ENCODE measurements at places on chromosomes 16 and 17.

DNA sequence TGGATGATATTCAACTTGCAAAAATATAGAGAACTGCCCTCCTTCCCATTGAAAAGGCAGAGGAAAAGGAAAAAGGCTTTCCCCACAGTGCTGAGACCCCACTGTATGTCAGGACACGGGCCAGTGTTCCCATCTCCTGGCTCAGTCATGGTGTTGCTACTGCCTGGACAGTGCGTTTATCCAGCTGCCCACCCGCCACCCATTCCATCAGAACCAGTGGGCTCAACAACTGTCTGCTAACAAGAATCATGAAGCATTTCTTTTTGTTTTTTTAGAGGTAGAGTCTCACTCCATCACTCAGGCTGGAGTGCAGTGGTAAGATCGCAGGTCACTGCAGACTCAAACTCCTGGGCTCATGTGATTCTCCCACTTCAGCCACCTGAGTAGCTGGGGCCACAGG, 11.3 kb downstream of the FBXO31 start:
- DNase-seq: no peak

- peak; percentile 9 for DNase-seq
Measured at GRCh38 chr17:62708587-62708986, 81.1 kb downstream of the MRC2 start.

DNA sequence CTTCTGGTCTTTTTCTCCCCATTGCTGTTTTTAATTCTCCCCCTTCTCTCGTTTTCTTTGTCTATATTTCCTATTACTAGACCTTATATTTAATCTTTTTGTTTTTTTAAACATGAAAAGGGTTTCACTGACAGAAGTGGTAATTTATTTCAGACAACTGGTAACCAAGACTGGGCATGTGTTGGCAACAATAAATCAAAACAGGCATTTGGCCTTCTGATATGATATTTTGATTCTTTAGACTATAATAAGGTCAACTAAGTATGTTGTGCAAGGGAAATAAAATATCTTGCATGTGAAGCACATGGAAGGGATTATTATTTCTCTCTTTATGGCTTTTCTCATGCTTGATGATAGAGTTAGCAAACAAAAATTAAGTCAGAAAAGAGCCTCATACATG, 34.6 kb downstream of the AP2B1 start:
- DNase-seq: no peak

DNA sequence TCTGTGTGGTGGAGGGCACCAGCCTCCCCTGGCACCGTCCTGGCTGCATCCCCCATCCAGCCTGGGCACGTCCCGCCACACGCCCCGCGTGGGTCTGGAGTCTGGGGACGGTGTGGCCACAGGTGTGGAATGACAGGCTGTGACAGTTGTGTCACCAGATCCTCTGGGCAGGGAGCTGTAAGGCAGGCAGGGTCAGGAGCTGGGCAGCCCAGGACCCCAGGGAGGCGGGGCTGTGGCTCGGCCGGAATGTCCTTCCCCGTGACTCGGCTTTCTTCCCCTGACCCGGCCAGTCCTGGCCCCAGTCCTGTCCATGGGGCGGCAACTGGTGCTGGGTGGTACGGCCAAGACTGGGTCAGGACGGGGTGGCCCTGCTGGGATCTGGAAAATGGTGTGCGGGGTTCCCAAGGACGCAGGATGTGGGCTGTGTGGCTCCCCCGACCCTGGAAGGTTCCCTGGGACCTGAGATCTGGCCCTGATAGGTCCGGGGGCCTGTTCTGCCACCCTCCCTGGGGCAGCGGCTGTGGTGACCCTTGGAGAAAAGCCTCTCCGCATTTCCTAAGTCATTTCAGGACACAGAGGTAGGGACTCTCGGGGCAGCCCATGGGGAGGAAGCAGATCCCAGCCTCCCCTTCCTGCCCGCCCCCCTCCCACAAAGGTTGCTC, 3.3 kb upstream of the SLC16A3 start:
- DNase-seq: no peak

DNA sequence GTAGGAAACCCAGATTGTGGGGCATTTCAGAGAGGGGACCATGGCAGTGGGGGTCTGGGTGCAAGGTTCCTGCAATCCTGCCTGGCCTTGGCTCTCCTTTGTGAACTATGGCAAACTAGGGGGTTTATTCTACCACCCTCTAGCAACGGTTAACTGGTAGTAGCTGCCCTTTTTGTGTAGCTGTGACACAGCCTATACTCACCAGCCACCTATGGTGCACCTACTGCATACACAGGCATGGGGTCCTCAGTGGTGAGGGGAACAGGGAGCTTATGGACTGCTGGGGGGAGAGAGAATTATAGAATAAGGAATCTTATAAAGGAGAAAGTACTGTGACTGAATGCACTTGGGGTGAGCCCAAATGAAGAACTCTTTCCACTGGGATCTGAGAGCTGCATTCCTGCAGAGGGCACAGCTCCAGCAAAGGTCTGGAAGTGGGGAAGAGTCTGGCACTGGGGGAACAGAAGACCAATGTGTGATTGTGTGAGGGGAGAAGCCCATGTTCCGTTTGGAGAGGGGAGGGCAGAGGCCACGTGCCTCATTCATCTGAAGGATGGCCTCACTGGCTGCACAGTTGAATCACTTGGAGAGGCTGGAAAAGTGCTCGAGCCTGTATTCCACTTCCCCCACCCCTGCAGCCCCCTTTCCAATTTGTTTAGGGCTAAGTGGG, 2.1 kb downstream of the MT1X start:
- DNase-seq: no peak

- DNase-seq: peak; percentile 83
Measured at GRCh38 chr16:85245307-85246172, 133.3 kb upstream of the CIBAR2 start.

DNA sequence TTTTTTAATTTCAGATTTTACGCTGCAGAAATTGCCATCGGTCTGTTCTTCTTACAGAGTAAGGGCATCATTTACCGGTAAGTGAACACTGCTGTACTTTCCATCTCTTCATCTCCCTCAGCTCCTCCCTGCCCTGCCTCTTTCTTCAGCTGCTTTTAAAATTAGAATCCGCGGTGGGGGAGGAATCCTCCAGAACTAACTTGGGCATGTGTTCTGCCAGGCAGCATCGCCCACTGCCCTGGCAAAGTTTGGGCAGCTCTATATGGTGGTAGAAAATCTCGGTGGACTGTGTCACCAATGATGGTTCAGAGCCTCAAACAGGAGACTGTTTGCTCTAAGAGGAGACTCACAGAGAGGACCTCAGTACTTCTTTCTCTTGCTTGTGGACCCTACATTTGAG, 81.6 kb upstream of the CACNG3 start:
- DNase-seq: no peak

DNA sequence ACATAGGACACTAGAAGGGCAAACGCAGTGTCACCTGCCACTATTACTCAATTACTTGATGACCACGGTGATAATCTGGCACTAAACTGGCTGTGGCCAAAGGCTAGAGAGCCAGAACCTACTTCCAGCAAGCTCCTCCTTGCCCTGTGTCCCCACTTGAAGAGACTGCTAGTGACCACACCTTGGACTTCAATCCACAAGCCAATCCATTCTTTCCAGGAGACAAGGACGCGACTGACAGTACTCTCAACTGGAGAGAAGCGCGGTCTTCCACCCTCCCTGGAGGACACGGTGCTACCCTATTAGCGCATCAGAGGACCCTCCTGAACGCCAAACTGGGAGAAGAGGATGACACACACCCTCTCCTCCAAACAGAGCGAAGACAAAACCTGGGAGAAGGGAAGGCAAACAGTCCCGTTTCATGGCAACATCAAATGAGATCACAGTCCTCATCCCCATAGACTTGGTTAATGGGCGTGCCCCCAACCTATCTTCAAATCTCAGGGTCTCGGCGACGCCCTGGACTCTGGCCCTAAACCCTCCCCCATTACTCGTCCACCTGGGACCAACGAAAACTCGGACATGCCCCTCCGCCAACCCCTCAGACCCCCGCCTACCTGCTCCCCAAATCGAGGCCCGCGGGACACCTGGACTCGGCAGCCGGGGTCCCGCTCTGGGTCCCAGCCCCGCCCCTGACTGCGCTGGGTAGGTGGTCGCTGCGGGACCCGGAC, 508 bp downstream of the FLCN start:
- DNase-seq: peak; percentile 7

- DNase-seq: peak; percentile 42
Measured at GRCh38 chr17:83193336-83194185, 114.2 kb downstream of the METRNL start.

DNA sequence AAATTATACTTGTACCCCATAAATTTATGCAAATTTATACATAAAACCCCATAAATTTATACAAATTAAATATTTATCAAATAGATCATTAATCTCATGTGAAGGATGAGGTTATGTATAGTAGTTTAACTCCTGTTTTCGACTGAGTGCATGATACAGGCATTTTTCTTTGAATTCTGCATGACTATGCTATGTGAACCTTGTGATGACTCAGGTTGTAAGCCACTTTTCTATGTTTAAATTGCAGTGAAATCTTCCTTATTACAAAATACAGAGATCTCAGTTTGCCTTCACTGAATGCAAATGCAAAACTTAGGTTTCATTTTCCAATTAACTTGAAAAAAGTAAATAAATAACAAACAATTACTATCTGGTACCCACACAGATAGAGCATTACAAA, 843.7 kb downstream of the CDH11 start:
- no peak for DNase-seq

DNA sequence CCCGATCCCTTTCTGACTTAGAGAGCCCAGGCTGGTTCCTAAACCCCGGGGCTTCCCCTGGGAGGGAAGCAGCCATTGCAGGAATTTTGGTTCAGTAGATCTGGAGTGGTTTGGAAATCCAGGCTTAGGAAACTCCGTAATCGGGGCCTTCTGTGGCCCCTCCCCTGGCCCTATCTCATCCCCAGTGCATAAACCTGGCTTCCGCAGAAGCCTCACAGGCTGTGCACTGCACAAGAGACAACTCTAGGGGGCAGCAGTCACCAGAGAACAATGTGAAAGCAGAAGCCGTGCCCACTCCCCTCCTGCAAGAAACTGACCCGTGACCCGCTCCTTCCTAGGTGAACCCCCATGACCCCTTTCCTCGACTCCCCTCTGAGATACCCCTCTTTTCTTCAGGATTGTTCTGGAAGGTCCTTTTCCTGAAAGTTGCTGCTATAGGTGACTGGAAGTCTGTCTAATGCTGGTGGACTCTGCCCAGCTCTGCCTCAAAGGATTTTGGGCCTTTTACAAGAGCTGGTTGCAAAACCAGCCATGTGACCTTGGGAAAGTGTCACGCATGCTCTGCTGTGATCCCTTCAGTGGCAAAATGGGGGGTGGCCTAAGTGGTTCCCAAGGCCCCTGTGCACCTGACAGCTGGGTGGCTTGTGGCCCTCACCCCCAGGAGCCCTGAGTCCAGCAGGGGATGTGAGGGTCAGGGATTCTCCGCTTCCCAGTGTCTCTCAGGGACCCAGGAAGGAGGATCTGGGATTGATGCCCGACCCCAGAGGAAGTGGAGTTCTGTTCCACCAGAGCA, 14.4 kb downstream of the GUCY2D start:
- DNase-seq: peak; percentile 78

Measured in common myeloid progenitor, CD34-positive (primary cell).